ENCODE measurements at places on chromosomes 2 and 18.

DNA sequence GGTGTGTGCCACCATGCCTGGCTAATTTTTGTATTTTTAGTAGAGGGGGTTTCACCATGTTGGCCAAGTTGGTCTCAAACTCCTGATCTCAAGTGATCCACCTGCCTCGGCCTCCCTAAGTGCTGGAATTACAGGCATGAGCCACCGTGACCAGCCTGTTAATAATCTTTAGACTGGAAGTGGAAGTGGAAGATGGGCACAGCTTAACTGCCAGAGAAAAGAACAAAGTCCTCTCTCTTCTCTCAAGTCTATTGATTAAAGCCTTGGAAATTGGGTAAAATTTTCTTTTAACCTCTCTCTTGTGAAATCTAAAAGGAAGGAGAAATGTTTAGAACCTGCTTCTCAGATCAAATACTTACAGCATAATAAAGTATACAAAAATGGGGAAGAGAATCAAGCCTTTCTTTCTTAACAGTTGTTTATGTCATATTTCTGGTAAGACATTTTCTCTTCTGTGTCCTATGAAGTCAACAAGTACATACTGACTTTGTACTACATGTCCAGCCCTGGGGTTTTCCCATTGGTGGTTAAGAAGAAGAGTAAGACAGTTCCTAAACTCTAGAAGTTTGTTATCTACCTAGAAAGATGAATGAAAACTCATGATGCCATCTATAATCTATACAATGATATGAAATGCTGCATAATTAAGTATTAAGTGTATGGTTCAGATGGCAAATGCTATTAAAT lies 4.6 kb downstream of the TMEM169 start:
- DNase-seq = no peak

GRCh38 chr2:3045318-3045921 lies 332.2 kb downstream of the EIPR1 start:
- no peak for DNase-seq

GRCh38 chr2:36451512-36451911 lies 95.9 kb downstream of the CRIM1 start:
- DNase-seq = peak; percentile 95

DNA sequence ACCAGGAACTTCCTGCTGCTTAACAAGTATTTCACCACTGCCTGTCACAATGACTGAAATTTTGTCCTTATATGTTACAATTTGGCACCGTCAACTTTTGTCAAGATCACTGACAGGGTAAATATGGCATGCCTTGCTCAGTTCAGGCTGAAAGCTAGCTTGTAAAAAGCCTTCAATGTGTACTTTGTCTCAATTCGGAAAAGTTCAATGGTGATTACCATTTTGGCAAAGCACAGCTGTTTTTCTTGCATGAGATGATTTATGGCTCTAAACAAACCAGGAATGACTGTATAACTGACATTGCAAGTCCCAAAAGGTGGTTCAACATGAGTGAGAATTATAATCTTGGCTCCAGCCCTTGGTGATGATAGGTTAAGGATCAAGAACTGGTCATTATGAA lies 1255.2 kb downstream of the CNTNAP5 start:
- DNase-seq = no peak

GRCh38 chr18:13455471-13455870 lies 236.9 kb downstream of the LDLRAD4 start:
- DNase-seq = no peak

DNA sequence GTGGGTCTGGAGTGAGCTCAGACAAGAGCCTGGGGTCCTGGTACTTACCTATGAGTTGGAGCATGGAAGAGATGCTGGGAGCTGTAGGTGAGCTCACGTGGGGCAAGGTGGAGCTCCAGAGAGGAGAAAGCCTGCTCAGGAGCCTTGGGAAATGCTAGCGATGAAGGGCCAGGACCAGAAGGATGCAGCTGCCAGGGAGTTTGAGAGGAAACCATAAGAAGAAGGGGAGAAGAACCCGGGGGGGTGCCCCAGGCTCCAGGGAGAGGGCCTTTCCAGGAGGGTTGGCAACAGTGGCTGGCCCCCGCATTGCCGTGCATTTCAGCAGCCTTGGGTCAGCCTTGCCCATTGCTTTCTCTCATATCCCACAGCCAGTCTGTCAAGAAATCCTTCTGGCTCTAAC lies 268.7 kb downstream of the GLI2 start:
- no peak for DNase-seq

GRCh38 chr2:235904585-235904931 lies 263.6 kb downstream of the GBX2 start:
- no peak for DNase-seq

DNA sequence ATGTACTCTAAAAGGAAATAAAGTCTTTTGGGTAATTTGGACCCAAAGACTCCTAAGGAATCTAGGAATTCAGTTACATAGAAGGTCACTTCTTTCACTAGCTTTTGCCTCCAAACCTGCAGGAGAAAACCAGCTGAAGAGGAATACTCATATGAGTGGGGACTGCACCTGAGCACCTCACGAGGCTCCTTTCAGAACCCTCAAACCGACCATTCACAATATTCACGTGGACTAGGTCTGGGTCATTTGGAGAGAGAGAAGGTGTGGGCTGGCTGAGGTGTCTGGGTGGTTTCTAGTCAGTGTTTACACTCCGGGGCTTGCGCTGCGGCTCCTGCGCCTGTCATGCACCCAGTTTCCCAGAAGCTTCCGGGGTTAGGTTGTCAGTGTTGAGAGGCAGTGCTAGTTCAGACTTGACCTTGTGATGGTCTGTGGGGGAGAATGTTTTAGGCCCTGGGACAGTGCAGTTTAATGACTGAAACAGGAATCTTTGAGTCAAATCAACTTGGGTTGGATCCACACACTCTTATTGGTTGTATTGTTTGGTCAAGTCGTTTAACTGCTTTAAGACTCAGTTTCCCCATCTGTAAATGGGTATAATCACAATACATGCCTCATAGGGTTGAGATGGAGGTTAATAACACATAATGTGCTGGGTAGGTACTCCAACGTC lies 78.4 kb downstream of the LIMS1 start:
- DNase-seq = no peak

GRCh38 chr2:175207741-175208438 lies 26.4 kb upstream of the ATP5MC3 start:
- DNase-seq = no peak

DNA sequence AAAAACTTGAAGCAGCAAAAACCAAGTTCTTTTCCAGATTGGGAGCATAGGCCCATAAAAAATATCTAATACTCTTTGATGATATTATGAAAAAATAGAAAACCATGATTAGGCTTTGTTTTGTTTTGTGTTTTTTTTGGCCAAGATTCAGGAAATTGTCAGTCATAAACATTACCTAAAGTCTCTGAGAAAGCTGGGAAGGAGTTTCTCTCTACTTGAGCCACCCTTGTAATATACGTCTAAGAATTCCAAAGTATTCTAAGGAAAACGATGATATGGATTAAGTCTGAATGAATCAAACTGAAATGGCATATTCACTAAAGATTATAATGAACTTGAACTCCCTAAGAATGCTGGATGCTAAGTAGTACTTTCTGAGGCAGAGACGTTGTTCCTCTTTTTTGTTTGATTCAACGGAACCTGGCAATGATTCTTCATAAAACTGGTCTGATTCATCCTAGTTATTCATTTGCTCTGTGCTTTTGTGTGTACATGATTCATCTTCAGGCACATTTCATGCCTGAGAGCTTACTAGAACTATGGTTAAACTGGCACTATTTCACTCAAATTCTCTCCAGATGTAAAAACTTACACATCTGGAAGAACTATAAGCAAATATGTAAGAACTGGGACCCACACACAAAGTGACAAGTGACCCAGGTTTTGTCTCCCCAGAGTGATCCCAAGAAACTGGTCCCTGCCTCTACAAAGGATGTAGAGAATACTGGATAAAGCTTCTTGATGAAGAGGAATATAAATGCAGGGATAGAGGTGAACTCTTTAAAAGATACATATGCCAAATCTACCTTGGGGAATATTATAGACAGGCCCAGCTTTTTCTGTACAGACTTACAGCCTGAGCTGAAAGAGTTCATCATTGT lies 159.7 kb downstream of the DOCK10 start:
- DNase-seq = peak; percentile 65

DNA sequence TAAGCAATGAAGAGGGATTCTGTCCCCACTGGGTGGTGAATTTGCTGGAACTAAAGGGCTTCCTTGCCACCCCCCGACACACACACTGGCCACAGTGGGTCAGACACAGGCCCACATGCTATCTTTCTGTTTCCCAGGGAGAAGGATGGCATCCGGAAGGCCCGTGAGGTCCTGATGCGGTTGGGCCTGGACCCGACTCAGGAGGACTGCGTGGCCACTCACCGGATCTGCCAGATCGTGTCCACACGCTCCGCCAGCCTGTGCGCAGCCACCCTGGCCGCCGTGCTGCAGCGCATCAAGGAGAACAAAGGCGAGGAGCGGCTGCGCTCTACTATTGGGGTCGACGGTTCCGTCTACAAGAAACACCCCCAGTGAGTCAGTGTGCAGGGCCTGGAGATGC lies 44.6 kb downstream of the HK2 start:
- no peak for DNase-seq

GRCh38 chr2:195610717-195611116 lies 46.3 kb upstream of the SLC39A10 start:
- no peak for DNase-seq

GRCh38 chr2:18855027-18855426 lies 265.7 kb upstream of the NT5C1B start:
- no peak for DNase-seq

DNA sequence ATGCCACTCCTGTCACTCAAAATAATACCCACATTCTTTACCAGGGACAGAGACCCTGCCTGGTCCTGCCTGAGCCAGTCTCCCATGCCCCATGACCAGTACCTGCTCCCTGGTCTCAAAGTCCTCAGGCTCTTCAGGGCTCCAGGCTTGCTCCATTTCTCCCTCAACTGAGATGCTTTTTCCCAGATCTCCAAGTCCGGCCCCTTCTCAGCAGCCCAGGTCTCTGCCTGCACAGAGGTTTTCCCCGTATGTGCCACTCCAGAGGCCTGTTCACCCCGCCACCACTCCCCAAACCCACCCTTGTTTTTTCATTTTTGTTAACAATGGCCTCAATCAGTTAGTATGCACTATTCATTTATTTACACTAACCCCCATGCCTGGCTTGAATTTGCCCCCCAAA lies 499.5 kb upstream of the MYT1L start:
- DNase-seq = no peak

DNA sequence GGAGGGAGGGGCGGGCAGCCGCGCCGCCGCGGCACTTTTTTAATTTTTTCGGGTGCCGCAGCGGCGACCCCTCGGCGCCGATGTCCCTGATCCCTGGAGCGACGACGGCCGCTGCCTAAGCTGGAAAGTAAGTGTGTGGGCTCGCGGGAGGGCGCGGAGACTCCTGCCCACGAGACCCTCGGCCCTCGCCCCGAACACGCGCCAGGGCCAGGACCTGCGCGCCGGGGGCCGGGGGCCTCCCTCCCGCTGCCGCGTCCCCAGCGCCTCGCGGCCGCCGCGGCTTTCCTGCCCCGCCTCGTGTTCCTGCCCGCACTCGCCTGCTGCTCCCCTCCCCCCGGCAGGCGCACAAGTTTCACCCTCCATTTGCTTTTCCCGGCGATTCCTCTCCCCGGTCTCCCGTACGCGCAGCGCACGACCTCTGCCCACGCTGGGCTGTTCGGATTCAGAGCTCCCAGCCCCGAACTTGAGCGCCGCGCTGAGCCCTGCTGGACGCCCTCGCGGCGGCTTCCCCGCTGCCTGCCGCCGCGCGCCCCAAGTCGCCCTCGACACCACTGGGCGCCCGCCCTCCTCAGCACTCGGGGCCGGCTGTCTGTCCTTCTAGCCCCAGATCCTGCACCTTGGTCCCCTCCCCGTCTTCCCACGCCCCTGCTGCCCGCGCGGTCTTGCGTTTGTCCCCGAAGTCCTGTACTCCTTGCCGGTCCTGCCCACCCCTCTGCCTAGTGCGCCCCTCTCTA lies 507 bp downstream of the PKP4 start:
- DNase-seq = peak; percentile 65

DNA sequence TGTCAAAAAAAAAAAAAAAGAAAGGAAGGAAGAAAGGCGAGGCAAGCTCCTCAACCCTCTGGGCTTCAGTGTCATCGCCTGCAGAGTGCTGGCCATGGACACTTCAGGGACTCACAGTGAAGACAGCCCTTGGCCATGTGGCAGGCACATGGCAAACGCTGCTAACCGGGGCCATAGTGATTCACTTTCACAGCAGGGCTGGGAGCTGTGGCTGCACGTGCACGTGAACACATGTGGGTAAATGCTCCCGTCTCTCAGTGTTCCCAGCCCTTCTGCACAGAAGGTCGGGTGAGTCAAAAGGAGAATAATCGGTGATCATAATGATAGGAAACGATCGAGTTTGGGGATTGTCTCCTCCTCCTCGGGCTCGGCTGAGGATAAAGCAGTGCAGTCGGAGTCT lies 46.1 kb upstream of the UBE2F start:
- no peak for DNase-seq

DNA sequence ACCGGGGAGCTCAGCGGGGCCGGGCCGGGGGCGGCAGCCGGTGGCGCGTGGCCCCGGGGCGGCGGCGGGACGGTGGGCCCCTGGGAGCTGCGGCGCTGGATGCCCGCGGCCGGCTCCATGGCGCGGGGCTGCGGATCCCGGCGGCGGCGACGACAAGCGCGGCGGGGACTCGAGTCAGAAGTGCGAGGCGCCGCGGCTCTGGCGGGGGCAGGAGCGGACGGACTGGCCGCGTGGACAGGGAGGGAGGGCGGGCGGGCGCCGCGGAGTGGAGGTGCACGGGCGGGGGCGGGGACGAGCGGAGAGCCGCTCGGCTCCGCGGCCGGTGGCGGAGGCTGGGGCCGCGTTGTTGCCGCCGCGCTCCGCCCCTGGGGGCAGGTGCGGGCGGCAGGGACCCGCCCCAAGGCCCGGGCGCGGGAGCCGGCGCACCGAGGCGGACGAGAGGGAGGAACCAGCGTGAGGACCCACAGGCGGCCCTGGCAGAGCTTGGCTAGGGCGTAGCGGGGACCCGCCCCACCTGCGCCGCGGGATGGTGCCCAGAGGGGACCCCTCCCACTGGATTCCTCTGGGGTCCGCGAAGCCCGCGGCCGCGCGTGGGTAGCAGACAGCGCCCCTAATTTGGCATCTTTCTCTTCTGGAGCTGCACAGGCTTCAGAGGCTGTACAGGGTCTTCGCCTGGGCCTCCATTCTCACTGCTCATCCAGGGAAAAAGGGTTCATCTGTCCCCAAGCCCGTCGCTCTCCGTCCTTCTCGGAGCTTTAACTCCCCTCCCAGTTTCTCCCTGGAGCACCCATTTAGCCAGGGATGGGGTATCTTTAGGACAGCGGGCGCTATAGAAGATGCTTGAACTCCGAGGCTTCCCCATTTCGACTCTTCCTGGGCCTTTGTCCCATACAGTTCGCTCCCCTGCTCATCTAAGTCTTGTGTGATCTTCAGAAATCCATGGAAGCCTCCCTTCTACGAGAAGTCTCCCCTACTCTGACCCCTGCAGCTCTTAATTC lies at the start of gene TMEM163:
Gene TMEM163 (minus strand): TSS at position 184 of the 998 bp plus-strand sequence.
- DNase-seq = no peak

GRCh38 chr2:20595439-20596192 lies 55.3 kb downstream of the HS1BP3 start:
- no peak for DNase-seq

GRCh38 chr2:156379071-156379470 lies 46.5 kb upstream of the NR4A2 start:
- no peak for DNase-seq

DNA sequence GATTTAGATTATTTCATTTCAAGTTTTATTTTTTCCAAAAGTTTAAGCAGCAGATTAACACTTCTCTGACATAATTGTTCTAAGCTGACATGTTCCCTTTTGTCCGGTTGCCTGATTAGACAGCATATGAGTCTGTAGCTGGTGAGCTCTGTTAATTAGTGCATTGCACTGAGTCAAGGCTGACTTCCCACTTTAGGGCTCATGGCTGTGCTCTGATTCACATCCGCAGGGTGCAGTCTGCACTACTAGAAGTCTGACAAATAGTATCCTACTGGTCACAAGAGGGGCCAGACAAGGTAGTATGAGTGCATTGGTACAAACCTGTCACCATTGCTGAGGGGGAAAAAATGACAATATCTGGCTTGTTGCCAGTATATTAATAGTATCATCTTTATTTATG lies 443.9 kb upstream of the ZNF804A start:
- DNase-seq = no peak

Data from NCI-H226 (cell line).